ENCODE measurements at places on chromosomes 5 and 9. TPM values are rescaled to one million over a fixed set of nuclear protein-coding genes. Genes with fewer than 3 reads are reported as not detected.

GRCh38 chr5:138975098-138975847 lies 100.1 kb upstream of the LRRTM2 start:
- DNase-seq: peak; percentile 66

DNA sequence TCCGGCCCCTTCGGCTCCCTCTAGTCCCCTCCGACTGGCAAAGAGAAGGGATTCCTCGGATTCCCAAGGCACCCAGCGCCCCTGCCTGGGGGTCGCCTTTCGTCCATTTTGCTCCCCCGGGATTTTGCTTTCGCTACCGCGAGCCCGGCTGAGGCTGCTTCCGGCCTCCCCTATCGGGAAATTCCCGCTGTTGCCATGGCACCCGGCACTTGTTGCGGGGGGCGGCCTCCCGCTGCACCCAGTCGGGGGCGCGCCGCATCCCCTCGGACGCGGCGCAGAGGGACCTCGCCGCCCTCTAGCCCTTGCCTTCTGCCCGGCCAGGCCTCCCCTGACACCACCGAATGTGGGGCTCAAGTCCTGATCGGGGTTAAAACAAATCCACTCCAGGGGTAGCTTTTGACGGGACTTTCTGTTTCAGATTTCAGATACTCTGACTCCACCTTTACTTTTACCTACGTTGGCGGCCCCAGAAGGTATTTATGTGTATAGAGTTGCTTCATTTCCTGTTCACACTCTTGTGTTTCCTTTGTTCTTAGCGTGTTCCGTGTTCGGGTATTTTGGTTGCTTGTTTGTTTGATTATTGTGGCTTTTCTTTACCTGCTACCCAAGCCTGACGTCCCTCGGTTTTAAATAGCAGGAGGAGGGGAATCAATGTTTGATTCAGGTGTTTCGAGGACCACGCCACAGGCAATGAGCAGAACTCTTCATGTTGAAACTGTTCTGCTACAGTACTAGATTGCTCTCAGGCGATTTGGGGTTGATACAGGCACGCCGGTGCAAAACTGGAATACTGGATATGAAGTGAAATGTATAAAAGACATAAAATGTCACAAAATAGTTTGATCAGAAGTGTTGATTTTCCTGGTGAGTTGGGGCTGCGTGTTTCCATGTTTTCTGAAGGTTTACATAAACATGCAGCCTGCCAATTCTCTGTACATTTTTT lies 1.5 kb downstream of the PARP8 start:
- peak; percentile 10 for DNase-seq

DNA sequence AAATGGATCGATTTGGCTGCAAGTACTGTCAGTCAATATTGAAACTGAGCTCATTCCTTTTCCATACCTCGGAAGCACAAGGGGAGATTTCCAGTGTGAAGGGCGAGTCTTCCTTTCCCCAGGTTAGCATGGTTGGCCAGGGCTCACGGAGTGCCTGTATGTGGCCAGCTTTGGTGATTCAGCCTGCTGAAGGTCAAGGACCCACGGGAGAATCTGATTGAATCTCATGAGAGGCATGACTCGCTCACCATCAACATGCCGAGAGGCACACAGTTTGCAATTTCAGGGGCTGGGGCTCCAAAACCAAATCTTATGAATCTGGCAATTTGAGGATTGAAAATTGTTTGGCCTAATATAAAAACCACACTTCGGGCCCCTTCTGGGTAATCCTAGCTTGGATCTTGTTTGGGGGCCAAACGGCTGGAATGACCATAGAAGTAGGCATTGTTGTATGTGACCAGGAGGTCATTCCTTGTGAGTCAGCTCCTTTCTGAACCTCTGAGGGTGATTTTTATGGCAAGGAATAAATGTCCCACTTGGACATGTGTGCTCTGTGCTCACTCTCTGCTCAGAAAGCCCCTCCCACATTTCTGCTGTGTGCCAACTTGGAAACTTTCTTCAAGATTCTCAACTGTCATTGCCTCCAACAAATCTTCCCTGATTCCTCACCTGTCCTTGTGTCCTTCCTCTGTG lies 69.8 kb downstream of the DOCK2 start:
- DNase-seq: peak; percentile 59

DNA sequence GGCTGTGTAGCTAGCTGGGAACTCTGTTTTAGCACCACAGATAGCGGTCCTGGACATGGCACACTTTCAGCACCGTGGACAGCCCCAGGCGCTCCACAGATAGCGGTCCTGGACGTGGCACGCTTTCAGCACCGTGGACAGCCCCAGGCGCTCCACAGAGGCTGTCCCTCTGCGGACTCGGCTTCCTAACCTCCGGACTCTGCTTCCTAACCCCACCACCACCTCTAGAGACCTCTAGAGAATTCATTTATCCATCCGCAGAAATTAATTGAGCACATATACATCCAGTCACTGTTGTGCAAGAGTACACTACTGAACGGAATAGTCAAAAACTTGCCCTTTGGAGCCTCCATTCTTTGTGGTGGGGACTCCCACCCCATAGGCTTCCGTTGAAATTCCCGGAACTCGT lies 27.4 kb downstream of the UNC5A start:
- peak; percentile 73 for DNase-seq

The FGF18 gene
- 0.13 TPM for polyA plus RNA-seq

The CTNND2 gene
- polyA plus RNA-seq: not detected

The FOXD1 gene
- polyA plus RNA-seq: not detected

Measured in endothelial cell of umbilical vein (primary cell).